Heart left ventricle (tissue), 16 donors: ENCODE measurements at places on chromosomes 3 and 15. TPM values are rescaled to one million over a fixed set of nuclear protein-coding genes. Genes with fewer than 3 reads are reported as not detected.

- H3K36me3 ChIP-seq: no peaks in the 10 kb centered on the region
- no peaks in the 10 kb centered on the region for H3K27me3 ChIP-seq
- H3K4me3 ChIP-seq: no peak overlapping the region
- H3K27ac ChIP-seq: no peak overlapping the region
Observed at GRCh38 chr3:34073961-34074360, 275.5 kb downstream of the PDCD6IP start.

DNA sequence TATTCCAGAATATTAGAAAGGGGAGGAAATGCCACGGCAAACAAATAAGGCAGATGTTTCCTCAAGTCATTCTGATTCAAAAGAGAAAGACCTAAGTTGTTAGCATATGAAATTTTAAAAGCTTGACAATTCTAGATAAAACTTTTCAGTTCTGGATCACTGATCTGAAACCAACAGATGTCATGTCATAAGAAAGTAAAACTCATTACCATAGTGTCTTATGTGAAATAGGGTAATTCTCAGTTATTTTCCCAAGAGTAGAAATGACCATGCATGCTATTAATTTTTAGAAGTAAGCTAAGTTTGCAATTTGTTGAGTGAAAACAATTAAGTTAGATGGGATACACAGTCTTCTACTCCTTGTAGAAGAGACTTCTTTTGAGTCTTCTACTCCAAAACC, 630.3 kb downstream of the NAALADL2 start:
- no peak for DNase-seq
- no peaks in the 10 kb centered on the region for H3K4me1 ChIP-seq
- H3K4me3 ChIP-seq: no peak overlapping the region
- no peaks in the 10 kb centered on the region for H3K36me3 ChIP-seq
- H3K27me3 ChIP-seq: no peaks in the 10 kb centered on the region

GRCh38 chr15:37135225-37135624, 34.9 kb upstream of the MEIS2 start:
- DNase-seq: no peak
- H3K4me3 ChIP-seq: no peak overlapping the region
- H3K4me1 ChIP-seq: no peaks in the 10 kb centered on the region
- H3K27me3 ChIP-seq: no peaks in the 10 kb centered on the region
- no peak overlapping the region for H3K27ac ChIP-seq

DNA sequence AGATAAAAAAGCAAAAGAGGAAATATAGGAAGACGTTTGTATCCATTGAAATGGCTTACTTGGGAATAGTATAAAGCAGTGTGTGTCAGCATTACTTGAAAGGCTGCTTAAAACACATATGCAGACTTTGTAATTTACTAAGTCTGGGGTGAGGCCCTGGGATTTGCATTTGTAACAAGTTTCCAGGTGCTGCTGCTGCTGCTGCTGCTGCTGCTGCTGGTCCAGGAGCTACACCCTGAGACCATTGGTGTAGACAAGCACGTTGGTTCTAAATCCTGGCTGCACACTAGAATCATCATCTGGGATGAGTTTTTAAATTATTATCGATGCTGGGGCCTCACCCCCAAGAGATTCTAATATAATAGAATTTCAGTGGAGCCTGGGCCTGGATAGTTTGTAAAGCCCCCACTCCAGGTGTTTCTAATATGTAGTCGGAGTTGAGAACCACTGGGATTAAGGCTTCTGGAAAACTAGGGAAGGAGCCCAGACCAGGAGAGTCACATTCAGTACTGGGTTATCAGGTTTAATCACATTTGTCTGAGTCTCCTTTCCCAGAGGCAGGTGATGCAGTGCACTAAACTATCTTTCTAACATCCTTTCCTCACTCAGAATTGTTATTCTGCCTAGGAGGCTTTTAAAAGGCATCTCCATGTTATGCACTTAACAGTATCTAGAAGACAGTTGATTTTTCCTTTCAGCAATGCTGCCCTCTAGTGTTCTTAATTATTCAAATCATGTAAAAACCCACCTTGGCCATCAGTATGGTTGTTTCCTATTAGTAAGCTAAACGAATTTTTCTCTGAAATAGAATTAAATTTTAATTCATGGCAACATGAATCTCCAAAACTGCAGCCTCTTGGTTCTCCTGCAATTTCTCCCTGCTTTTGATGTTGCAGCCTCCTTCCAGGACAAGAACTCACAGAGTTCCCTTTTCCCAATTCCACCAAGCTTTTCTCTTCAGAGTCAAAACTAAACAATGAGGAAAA, 45.4 kb downstream of the SSR3 start:
- H3K4me1 ChIP-seq: no peaks in the 10 kb centered on the region
- DNase-seq: no peak
- H3K27ac ChIP-seq: no peak overlapping the region
- no peak overlapping the region for H3K4me3 ChIP-seq
- no peaks in the 10 kb centered on the region for H3K36me3 ChIP-seq

DNA sequence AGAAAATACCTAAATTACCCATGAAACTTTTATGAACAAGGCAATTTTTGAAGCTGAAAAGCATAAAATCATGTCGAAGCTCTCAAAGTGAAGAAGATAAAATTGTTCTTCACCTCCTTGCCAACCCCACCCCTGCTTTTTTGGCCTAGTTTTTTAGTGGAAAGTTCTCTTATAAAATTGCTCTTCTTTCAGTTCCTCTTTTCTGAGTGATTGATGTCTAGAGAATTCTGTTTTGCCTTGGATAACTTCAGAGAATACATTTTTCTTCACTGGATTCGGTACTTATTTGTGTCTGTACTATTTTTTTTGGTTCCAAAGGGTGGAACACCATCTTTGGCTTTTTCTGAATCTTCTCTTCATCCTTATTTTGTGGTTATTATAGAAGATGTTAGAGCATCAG, 25.0 kb upstream of the PYDC2 start:
- no peaks in the 10 kb centered on the region for H3K27me3 ChIP-seq
- no peaks in the 10 kb centered on the region for H3K36me3 ChIP-seq
- H3K27ac ChIP-seq: no peak overlapping the region
- no peak for DNase-seq

DNA sequence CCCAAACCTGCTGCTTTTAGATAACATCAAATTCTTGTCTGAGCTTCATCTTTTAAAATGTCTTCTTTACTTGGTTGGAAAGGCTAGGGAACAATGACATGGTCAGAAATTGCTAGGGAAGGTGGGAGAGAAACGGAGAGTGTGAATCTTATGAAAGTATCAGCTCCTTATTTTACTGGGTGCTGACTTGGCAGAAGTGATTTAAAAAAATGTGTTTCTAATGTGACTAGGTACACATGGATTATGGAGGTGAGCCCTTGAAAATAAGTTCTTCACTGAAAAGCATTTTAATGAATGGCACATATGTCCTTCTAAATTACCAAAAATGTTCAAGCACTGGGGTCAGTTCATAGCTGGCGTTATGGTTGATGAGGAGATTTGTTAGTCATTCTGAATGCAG, 54.0 kb upstream of the PPARG start:
- H3K4me3 ChIP-seq: no peak overlapping the region
- no peak overlapping the region for H3K27ac ChIP-seq
- H3K27me3 ChIP-seq: no peaks in the 10 kb centered on the region
- DNase-seq: no peak
- H3K36me3 ChIP-seq: no peaks in the 10 kb centered on the region

GRCh38 chr3:57434041-57434440, 110.1 kb downstream of the DNAH12 start:
- no peaks in the 10 kb centered on the region for H3K36me3 ChIP-seq
- no peak overlapping the region for H3K27ac ChIP-seq
- DNase-seq: no peak
- no peak overlapping the region for H3K4me3 ChIP-seq

DNA sequence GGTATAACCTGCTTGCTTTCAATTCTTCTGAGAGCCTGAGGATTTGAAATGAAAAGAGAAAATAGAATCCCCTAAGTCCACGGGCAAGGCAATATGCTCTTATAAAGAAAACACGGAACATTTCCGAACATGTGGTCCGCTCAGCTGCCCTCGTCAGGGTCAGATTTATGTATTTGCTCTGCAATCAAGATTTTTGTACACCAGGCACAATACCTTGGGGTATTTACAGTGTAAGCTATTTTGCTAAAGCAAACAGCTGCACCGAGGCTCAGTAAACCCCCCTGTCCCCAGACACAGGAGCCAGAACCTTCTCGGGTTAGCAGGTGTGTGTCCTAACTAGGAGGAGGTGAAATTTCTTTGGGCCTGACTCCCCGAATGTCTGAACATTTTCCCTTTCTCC, 155.8 kb upstream of the LRIG1 start:
- no peaks in the 10 kb centered on the region for H3K36me3 ChIP-seq
- H3K4me1 ChIP-seq: no peaks in the 10 kb centered on the region
- H3K27ac ChIP-seq: no peak overlapping the region
- DNase-seq: no peak
- no peak overlapping the region for H3K4me3 ChIP-seq
- H3K27me3 ChIP-seq: no peaks in the 10 kb centered on the region

The SNRK gene
- total RNA-seq: 22.2 TPM

The GHSR gene
- not detected for total RNA-seq

The PTPN23 gene
- total RNA-seq: 16.5 TPM

The HRH1 gene
- total RNA-seq: 0.40 TPM

The OCA2 gene
- total RNA-seq: not detected

The PTX3 gene
- total RNA-seq: 1.2 TPM
